Endothelial cell (in vitro differentiated cells): ENCODE measurements at places on chromosomes 6 and 20. TPM values are rescaled to one million over a fixed set of nuclear protein-coding genes. Genes with fewer than 3 reads are reported as not detected.

The PAQR8 gene
- 7.5 TPM for total RNA-seq

The ASIP gene
- not detected for total RNA-seq

The WASF1 gene
- total RNA-seq, result 110 TPM

DNA sequence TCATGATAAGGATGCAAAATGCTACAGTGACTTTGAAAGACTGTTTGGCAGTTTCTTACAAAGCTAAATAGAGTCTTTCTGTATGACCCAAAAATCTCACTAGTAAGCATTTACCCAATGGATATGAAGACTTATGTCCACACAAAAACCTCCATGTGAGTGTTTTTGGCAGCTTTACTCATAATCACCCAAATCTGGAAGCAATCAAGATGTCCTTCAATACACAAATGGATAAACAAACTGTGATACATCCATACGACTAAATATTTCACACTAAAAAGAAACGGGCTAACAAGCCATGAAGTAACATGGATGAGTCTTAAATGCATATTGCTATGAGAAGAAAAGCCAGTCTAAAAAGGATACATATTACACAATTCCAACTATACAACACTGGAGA is 117.2 kb downstream of the PDE10A start:
- no peak for DNase-seq
- peaks cover under 1% of the 10 kb centered on the region for H3K4me1 ChIP-seq

- no peak overlapping the region for H3K4me3 ChIP-seq
- peaks cover 1% of the 10 kb centered on the region for H3K27me3 ChIP-seq
- H3K36me3 ChIP-seq, result peaks cover 7% of the 10 kb centered on the region
- peaks cover 33% of the 10 kb centered on the region for H3K4me1 ChIP-seq
- H3K27ac ChIP-seq, result no peak overlapping the region
Measured at GRCh38 chr6:7172649-7173048, 64.9 kb downstream of the RREB1 start.

DNA sequence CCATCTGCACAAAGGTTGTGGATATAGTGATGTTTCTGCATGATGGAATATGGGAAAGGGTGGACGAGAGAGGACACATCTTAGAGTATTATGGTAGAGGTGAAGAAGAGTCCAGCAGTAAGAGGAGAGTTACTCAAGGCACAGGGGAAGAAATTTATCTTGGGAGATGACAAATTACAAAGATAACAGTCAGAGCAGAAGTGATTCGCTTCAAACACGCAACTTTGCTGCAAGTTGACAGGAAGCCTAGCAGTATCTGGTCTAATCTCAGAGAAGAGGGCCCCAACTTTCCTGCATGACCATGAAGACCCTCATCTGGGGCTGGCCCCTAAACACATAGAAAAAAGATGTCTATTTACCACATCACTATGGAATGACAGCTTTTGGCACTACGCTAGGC is 1.2 kb upstream of the CALHM6 start:
- DNase-seq, result no peak
- peaks cover 2% of the 10 kb centered on the region for H3K27me3 ChIP-seq
- no peaks in the 10 kb centered on the region for H3K36me3 ChIP-seq
- H3K27ac ChIP-seq, result no peak overlapping the region

GRCh38 chr6:32214126-32214525 is 9.7 kb downstream of the NOTCH4 start:
- H3K27me3 ChIP-seq, result peaks cover 7% of the 10 kb centered on the region
- H3K4me1 ChIP-seq, result peaks cover 25% of the 10 kb centered on the region
- peak overlapping the region; percentile 18 for H3K27ac ChIP-seq

DNA sequence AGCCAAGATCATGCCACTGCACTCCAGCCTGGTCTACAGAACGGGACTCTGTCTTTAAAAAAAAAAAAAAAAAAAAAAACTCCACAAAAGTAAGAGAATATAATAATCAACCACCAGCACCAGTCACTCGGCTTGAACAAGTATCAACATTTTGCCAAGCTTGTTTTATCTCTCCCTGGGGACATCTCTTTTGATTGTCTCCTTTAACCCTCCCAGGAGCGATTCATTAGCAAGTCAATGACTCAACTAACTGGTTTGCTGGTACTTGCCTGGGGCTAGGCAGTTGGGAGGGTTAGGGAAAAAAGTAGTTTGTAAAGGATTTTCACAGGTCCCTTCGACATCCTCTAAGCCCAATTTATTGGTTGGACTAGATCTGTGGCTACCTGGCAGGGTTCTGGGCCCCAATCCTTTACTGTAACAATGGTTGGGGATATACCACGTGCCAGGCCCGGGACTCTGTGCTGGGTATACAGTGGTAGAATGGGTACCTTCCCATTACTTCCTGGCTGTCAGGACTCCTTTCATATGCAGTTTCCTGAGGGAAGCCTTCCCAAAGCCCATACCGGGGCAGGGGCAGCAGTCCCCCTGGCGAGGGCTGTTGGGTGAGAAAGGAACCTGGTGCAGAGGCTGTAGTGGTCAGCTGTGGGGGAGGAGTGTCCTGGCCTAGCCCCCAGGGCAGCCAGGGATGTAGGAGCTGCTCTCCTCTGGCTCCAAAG is 12.2 kb downstream of the TGIF2 start:
- peak overlapping the region; percentile 37 for H3K4me3 ChIP-seq
- DNase-seq, result no peak
- peaks cover 1% of the 10 kb centered on the region for H3K27me3 ChIP-seq
- H3K27ac ChIP-seq, result no peak overlapping the region

The PRL gene
- not detected for total RNA-seq

The IL17A gene
- total RNA-seq, result not detected

GRCh38 chr20:58213121-58213520 is 15.3 kb downstream of the ANKRD60 start:
- no peak for DNase-seq
- H3K27me3 ChIP-seq, result no peaks in the 10 kb centered on the region
- no peak overlapping the region for H3K27ac ChIP-seq
- no peaks in the 10 kb centered on the region for H3K36me3 ChIP-seq
- peaks cover 2% of the 10 kb centered on the region for H3K4me1 ChIP-seq

- no peaks in the 10 kb centered on the region for H3K36me3 ChIP-seq
- H3K4me3 ChIP-seq, result no peak overlapping the region
- no peak overlapping the region for H3K27ac ChIP-seq
Measured at GRCh38 chr6:168067081-168067759, 11.8 kb downstream of the FRMD1 start.

DNA sequence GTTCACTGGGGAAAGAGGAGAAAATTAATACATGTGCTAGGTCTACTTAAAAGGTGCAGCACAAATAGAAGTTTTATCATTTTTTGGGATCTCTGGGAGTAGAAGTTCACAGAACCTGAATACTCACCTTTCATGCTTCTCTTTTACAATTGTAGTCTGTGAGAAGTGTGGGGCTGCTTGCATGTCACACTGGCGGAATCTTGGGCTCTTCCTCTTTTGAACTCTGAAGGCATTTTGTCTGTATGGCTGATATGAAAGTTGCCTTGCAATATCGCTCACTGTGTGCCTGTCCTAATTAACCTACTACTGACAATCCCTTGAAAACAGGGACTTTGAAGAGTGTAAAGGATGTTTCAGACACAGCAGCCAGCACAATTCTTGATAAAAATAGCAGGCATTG is 65.9 kb upstream of the CLDN20 start:
- peaks cover 28% of the 10 kb centered on the region for H3K36me3 ChIP-seq
- no peak overlapping the region for H3K4me3 ChIP-seq
- H3K4me1 ChIP-seq, result no peaks in the 10 kb centered on the region
- peaks cover 3% of the 10 kb centered on the region for H3K27me3 ChIP-seq
- DNase-seq, result no peak

- no peak overlapping the region for H3K27ac ChIP-seq
- DNase-seq, result no peak
- H3K36me3 ChIP-seq, result no peaks in the 10 kb centered on the region
- H3K4me3 ChIP-seq, result no peak overlapping the region
- no peaks in the 10 kb centered on the region for H3K4me1 ChIP-seq
- no peaks in the 10 kb centered on the region for H3K27me3 ChIP-seq
Measured at GRCh38 chr6:107009499-107009898, 18.5 kb upstream of the MTRES1 start.

- no peak overlapping the region for H3K4me3 ChIP-seq
- H3K27ac ChIP-seq, result no peak overlapping the region
- no peaks in the 10 kb centered on the region for H3K4me1 ChIP-seq
- H3K36me3 ChIP-seq, result no peaks in the 10 kb centered on the region
- H3K27me3 ChIP-seq, result peaks cover 1% of the 10 kb centered on the region
- DNase-seq, result no peak
Measured at GRCh38 chr6:147548921-147549475, 40.5 kb downstream of the SAMD5 start.

The PRKN gene
- total RNA-seq, result 5.1 TPM

GRCh38 chr6:5541751-5542432 is 280.6 kb downstream of the FARS2 start:
- DNase-seq, result no peak
- H3K4me3 ChIP-seq, result no peak overlapping the region
- peaks cover 3% of the 10 kb centered on the region for H3K27me3 ChIP-seq
- no peaks in the 10 kb centered on the region for H3K36me3 ChIP-seq
- no peaks in the 10 kb centered on the region for H3K4me1 ChIP-seq
- H3K27ac ChIP-seq, result no peak overlapping the region

The TTK gene
- 6.6 TPM for total RNA-seq
